Psoas muscle (tissue), 8 donors: ENCODE measurements at places on chromosomes 2 and 18.
A peak's percentile ranks its signal among the peaks of the same experiment; 100 is the strongest.

DNA sequence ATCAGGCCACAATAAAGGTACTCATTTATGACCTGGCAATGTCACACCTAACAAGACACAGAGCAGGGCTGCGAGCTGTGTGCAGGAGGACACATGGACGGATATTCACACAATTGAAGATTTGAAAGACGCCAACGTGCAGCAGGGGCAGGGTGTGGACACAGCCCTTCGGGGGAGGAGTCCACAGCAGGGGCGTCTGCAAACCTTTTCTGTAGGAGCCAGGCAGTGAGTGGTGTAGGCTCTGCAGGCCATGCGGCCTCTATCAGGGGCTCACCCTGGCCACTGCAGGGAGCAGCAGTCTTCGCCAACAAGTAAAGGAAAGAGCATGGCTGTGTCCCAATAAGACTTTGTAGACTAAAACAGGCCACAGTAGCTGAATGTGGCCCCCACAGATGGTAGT, 125.7 kb upstream of the SNTG2 start:
- no peak for DNase-seq

- no peak for DNase-seq
Observed at GRCh38 chr18:49815927-49816326, 2.6 kb upstream of the ACAA2 start.

DNA sequence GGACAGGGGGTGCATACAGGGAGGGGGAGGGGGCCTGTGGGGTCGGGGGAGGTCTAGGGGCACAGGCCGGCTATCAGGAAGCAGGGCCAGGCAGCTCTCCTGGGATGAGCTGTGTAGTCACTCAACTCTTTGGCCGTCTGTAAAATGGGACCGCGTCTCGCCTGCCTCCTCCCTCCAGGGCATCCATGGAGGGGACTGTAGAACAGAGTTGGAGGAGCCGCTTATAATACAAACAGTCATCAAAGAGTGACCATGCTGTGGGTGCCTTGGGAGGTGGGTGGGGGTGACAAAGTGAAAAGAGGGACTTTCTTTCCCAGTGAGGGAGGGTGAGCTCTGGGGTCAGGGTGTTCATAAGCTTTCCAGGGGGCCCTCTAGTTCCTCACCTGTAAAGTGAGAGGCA, 169.6 kb upstream of the HAAO start:
- DNase-seq = no peak

DNA sequence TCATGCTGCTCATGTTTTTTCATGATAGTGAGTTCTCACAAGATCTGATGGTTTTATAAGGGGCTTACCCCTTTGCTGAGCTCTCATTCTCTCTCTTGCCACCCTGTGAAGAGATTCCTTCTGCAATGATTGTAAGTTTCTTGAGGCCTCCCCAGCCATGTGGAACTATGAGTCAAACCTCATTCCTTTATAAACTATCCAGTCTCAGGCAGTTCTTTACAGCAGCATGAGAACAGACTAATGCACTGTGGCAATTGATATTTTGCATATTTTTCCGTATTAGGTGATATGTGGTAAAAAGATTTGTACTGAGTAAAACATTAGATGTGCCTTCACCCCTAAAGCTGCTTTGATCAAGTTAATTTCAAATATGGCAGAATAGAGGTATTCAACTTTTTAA, 48.8 kb downstream of the RAB27B start:
- no peak for DNase-seq

DNA sequence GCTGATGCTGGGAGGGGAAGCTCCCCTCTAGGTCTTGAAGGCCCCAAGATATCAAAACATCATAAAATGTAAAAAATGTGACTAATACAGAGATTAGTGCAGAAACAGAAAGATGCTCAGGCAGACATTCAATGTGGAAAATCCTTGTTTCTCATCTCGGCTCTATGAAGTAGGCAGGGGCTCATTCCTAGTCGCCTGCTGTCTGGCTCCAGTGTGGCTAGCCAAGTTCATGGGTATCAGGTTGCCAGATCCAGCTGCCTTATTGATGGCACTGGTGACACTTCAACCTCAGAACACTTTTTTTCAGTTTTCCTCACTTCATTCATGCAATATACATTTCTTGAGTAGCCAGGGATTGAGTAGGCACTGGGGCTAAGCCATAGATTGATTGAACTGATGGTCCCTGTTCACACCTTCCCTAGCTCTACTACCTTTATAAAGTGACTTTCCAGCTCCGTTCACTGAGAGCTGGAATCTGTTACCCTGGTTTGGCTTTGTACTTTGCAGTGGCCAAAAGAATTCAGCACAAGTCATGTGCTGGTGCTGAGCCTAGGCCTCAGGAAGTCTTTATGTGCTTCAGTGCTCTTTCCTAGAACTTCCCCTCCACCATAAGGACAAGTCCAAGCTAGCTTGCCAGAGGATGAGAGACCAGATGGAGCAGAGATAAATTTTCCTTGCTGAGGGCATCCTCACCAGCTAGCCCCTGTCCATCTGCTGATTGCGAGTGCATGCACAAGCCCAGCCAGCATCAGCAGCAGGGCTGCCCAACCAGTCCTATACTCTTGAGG, 373.6 kb upstream of the ST6GAL2 start:
- DNase-seq = no peak

DNA sequence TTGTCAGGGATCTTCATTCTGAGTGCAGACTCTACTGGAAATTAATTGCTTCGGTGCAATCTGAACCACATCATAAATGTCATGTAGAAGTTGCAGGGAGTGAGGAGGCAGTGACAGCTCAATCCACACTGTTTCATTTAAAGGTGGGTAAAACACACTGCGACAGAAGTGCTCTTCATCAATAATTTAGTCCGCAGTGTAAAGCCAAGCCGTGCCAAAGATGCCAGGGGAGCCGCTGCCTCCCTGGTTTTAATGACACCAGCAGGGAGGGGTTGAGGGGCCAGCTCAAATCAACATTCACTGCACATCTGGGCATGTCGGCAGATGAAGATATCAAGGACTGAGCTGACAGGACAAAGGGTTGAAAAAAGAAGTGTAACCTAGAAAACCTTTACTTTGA, 305.7 kb upstream of the VRK2 start:
- no peak for DNase-seq

DNA sequence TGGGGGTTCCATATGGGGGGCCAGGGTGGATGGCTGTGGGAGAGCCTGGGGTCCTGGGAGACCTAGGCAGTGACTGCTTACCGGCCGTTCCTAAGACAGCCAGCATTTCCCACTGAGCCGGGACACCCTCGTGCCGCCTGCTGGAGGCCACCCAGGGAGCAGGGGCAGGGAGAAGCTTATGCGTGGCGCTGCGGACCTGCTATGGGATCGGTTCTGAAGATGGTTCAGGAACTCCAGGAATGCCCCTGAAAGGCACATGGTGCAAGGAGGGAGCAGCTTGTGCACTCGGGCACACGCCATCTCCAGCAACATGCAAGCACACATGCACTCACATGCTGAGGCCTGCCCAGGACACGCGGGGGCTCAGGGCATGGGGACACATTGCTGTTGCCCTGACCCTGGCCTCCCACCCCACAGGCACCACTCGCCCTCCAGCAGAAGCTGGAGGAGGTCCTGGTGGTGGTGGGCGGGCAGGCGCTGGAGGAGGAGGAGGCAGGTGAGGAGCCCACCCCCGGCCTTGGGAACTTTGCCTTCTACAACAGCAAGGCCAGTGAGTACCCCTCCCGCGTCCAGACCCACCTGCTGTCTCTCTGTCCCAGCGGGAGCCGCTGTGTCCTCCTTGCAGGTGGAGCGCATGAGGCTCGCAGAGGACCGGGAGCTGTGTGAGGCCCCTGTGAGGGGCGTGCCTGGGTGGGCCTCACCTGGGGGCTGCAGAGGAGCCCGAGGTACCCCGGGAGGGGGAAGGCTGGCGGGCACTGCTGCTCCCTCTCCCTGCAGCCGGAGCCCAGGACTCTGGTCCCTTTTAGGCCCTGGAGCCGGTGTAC, 4.1 kb downstream of the KLHL30 start:
- DNase-seq = no peak

GRCh38 chr2:109594246-109594885, 19.4 kb downstream of the SEPTIN10 start:
- DNase-seq = no peak

- DNase-seq = no peak
Observed at GRCh38 chr18:24189007-24189528, 50.2 kb downstream of the CABYR start.

DNA sequence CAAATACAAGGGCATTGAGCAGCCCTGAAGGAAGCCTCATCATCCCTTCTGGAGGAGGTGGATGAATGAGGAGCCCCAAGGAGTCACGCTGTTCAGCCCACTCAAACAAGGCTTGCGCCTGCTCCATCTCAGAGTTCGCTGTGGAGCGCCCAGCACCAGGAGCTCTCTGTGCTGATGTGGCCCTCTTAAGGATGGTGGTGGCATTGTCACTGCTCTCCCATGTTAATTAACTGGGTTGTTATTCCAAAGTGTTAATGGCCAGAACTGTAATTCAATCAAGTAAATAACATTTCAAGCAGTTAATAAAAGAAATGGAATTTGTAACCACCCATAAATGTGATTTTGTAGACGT, 726.0 kb upstream of the RAB6C start:
- no peak for DNase-seq

GRCh38 chr2:88831071-88831791, 139.8 kb downstream of the RPIA start:
- DNase-seq = no peak

GRCh38 chr18:70047931-70048603, 100.4 kb upstream of the CD226 start:
- DNase-seq = no peak

GRCh38 chr2:68463287-68463877, 3.7 kb downstream of the FBXO48 start:
- DNase-seq = no peak

- no peak for DNase-seq
Observed at GRCh38 chr2:231987124-231987727, 25.7 kb downstream of the DIS3L2 start.

GRCh38 chr2:215946586-215946985, 66.8 kb downstream of the MREG start:
- no peak for DNase-seq

- DNase-seq = no peak
Observed at GRCh38 chr18:53601344-53601743, 623.1 kb downstream of the MBD2 start.

GRCh38 chr2:96123290-96123689, 6.9 kb upstream of the ADRA2B start:
- DNase-seq = no peak

DNA sequence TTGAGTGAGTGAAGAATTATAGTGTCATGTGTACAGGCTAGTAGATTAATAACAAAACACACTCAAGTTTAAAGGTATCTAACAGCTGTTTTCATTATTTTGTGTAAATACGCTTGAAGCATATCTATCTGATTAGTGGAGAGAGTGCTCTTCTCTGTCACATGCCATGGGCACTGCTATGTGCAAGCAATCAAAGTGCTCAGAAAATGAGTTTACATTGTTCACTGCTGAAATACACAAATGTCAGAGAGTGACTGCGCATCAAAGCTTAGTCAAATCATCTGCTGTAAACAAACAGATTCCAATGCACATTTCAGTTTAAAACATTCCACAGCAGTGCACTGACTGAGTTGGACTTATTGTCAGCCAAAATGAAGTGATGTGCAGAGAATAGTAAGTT, 423.4 kb downstream of the ZEB2 start:
- no peak for DNase-seq

- DNase-seq = no peak
Observed at GRCh38 chr2:60463249-60463648, 90.2 kb downstream of the BCL11A start.

- no peak for DNase-seq
Observed at GRCh38 chr2:102522890-102523289, 49.9 kb downstream of the SLC9A4 start.

- no peak for DNase-seq
Observed at GRCh38 chr2:858646-859045, 92.0 kb upstream of the SNTG2 start.

- DNase-seq = no peak
Observed at GRCh38 chr2:112005406-112006075, 49.5 kb upstream of the TMEM87B start.

GRCh38 chr2:30446602-30447148, 371 bp upstream of the LCLAT1 start:
- no peak for DNase-seq

DNA sequence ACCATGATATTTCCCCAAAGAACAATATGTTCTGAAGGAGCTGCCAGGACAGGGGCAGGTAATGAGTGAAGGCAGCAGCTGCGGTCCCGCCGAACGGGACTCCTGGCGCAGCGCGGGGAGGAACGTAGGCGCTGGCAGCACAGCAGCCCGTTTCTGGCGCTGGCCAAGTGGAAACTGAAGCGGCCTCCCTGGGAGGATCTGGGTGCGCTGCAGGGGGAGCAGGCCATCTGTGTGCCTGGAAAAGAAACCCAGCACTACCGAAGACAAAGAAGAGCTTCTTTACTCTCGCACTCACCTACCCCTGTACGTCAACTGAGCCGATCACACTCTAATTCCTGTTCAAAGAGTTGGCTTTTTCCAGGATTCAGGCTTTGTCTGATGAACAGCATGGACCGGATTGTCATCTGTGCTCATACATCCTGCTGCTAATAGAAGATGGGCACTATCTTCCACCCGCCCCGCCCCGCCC, 11.8 kb downstream of the G6PC2 start:
- peak; percentile 70 for DNase-seq

DNA sequence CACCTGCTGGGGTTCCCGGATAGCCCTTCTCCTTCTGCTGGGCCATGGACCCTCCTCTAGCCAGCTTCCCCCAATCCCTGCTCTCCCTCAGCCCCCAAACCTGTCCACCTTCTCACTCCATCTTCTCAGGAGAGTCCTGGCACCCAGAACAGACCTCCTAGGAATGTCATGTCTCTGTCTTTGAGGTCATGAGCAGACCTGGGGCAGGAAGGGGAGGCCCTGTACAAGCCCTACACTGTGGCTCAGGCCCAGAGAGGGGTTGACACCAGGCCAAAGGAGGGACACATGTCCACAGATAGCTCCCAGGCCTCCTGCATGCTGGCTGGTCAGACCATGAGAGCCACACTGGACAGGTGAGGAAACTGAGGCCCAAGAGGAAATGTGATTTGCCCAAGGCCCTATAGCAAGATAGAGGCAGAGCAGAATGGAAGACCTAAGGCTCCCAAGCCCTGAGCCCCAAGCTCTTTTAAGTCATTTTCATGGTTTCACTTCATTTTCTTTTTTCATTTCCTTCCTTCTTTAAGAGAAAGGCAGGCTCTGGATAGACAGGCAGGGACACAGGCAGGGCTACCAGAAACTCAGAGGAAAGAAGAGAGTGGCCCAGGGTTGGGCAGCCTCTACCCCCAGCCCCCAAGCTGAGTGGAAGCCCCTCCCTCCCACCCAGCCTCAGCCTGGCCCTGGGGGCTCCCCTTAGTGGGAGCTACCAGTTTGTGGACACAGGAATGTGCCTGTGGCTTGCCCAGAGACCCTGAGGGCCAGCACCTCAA, 159.7 kb downstream of the SMAD7 start:
- DNase-seq = peak; percentile 52

DNA sequence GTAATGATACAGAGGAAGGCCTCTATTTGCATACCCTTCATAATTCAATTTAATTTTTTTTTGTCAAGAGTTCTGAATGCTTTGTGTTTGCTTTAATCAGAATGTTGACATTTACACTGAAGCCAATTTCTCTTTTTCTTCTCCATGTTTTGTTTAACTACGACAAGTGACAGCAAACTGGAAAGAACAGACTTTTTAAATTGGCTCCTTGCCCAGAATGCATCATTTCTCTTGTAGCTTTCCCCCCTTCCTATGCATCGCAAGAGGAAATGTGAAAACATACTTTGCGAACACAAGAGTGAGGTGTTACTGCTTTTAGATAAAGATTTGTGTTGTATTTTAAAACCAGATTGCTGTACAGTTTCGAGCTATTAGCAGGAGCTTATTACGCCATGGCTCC, 955.2 kb upstream of the CELF4 start:
- no peak for DNase-seq

GRCh38 chr18:73060666-73061288, 193.0 kb upstream of the NETO1 start:
- no peak for DNase-seq

- DNase-seq = no peak
Observed at GRCh38 chr2:74499267-74499939, at the start of gene LBX2. Gene LBX2 (minus strand): TSS chr2:74499603. CDS start chr2:74499537, 66 bp downstream.
